AML-193 (cell line): ENCODE measurements at places on chromosomes 1 and 21.

- no peak for DNase-seq
These were observed 30.4 kb downstream of the CTH start for GRCh38 chr1:70441392-70442035.

DNA sequence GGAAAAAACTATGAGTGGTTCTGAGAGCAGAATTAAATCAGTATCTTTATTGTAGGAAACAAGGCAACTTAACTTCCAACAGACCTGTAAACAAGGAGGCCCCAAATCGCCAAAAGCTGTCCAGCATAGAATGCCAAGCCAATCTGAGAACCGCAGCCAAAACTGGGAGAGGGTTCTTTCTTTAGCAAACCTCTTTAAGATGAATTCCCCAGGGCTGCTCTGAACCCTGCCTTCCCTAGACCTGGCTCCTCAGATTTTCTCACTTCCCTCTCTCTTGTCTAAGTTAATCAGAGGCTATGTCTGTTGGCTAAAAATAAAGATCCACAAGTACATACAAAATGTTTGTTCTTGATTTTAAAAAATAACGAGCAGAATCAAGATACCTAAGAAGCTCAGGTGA, 141.4 kb downstream of the SMYD3 start:
- DNase-seq: no peak

DNA sequence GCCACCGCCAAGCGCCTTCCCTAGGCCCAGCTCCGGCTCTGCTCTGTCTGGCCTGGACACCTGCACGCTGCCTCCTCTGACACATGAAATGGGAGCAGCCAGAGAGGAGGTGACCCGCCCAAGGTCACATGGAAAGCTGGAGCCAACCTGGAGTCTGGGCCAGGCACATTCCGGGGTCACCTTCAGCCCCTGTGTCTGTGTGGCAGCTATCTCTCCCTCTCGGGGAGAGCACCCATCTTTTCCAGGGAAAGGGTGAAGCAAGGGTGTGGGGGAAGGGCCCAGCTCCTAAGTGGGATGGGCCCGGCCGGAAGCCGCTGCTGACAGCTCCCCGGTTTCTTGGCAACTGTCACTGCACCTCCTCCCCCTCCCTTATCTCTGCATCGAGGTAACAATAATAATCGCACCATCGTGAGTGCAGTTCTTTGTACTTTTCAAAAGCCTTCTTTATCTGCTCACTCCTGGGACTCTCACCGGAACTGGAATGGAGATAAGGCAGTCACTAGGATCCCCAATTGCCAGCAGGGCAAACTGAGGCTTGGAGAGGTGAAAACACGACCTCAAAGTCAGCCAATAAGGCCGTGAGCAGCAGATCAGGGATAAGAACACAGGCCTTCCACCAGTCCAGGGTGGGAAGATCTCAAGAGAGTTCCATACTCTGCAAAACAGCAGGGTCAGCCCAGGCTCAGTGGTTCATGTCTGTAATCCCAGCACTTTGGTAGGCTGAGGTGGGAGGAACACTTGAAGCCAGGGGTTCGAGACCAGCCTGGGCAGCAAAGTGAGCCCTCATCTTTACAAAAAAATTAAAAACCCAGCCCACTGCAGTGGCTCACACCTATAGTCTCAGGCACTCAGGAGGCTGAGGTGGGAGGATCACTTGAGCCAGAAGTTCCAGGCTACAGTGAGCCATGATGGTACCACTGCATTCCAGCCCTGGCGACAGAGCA, 36.9 kb downstream of the RAP1GAP start:
- DNase-seq: no peak

- no peak for DNase-seq
These were observed 6.9 kb downstream of the PLPP3 start for GRCh38 chr1:56572334-56573050.

DNA sequence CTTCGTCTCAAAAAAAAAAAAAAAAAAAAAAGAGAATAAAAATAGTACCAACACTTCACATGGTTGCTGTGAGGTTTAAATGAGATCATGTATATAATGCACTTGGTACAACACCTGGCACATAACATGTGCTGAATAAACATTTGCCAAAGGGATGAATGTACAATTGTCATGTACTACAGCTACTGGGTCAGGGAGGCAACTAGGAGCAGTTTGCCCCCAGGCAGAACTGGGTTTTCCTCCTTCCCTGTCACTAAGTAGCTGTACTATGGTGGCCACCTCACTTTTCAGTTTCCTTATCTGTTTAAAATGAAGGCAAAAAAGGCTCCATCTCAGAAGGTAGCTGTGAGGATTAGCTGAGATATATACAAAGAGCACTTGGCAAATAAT, 11.5 kb downstream of the AK2 start:
- no peak for DNase-seq

DNA sequence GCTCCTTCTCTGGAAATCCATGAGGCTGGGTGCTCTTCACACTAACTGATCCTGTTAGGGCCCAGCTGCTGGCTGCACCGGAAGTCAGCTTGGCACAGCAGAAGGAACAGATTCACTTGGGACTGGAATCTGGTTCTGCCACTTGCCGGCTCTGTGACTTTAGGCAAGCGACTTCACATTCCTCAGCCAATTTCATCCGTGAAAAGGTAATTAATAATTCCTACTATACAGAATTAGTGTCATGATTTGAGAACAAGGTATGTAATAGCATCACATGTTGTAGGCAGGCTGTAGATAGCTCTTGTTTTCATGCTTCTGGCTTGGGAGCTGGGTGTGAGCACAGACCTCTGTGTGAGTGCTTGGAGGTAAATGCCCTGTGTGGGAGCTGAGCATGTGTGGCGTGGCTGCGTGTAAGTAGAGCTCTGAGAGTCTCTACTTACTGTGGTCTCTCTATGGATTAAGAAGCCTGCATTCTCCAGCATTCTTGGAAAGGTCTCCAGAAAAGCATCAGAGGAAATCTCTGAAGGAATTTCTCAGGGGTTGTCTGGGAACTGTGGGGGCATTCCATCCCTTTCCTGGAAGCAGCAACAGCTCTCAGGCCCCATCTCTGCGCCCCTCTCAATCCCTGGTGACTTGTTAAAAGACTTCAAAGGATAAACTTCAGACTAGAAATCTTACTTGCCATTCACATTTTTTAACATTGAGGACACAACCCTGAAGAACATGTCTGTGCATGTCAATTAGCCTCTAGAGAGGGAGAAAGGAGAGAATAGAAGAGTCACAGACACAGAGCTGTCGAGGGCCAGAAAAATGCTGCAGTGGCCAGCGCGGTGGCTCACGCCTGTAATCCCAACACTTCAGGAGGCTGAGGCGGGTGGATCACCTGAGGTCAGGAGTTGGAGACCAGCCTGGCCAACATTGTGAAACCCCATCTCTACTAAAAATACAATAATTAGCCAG, 47.7 kb upstream of the PPM1J start:
- DNase-seq: no peak

- DNase-seq: no peak
These were observed 32.4 kb downstream of the RGS5 start for GRCh38 chr1:163170331-163170730.

GRCh38 chr1:176858433-176858916, 306.0 kb downstream of the ASTN1 start:
- DNase-seq: no peak

GRCh38 chr21:38300141-38300578, 43.4 kb downstream of the KCNJ15 start:
- DNase-seq: no peak

GRCh38 chr1:10818262-10819197, 22.1 kb upstream of the CASZ1 start:
- no peak for DNase-seq
